Right atrium auricular region (tissue), 2 donors: ENCODE measurements at places on chromosomes 11 and 22. TPM values are rescaled to one million over a fixed set of nuclear protein-coding genes. Genes with fewer than 3 reads are reported as not detected.

The DEFB131B gene
- not detected for total RNA-seq

The PLEKHA7 gene
- 24.6 TPM for total RNA-seq

The SAA2 gene
- not detected for total RNA-seq

The PHETA2 gene
- 6.5 TPM for total RNA-seq

DNA sequence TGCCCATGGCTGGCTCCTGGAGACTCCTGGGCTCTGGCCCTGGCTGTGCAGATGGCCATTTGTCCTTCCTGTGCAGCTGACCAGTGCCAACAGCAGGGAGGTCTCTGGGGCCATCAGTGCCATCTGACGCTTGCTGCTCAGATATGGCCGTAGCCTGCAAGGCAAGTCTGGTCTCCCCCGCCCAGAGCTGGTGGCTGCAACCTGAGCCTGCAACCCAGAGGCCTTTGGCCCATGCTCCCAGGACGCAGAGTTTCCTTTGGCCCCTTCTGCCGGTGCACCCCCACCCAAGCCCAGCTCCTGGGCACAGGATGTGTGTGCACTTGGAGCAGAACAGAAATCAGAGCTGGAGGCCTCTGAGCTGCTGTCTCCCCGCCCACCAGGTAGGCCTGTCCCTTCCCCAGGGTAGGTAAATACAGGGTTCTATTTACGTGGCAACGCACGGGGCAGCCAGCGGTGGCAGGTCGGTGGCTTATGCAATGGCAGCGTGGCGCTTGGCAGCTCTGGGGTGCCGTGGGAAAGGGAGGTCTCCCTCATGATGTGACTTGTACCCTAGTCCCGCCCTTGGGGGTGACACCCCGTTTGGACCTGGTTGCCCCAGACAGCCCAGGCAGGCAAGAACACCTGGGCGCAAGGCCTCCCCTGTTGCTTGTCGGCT is 21.0 kb upstream of the MYEOV start:
- no peak overlapping the region for H3K27ac ChIP-seq
- no peaks in the 10 kb centered on the region for H3K36me3 ChIP-seq
- no peaks in the 10 kb centered on the region for H3K27me3 ChIP-seq
- peaks cover 11% of the 10 kb centered on the region for H3K4me1 ChIP-seq
- no peak for DNase-seq
- no peak overlapping the region for H3K4me3 ChIP-seq

GRCh38 chr11:65720211-65720934 is at the start of gene RNASEH2C:
Gene RNASEH2C (minus strand): TSS chr11:65720798. CDS start chr11:65720758, 40 bp downstream.
- H3K4me1 ChIP-seq = peaks cover 28% of the 10 kb centered on the region
- H3K36me3 ChIP-seq = peaks cover 42% of the 10 kb centered on the region
- DNase-seq = peak; percentile 78
- peak within 1 kb of the TSS; percentile 63 for H3K4me3 ChIP-seq
- no peaks in the 10 kb centered on the region for H3K27me3 ChIP-seq

DNA sequence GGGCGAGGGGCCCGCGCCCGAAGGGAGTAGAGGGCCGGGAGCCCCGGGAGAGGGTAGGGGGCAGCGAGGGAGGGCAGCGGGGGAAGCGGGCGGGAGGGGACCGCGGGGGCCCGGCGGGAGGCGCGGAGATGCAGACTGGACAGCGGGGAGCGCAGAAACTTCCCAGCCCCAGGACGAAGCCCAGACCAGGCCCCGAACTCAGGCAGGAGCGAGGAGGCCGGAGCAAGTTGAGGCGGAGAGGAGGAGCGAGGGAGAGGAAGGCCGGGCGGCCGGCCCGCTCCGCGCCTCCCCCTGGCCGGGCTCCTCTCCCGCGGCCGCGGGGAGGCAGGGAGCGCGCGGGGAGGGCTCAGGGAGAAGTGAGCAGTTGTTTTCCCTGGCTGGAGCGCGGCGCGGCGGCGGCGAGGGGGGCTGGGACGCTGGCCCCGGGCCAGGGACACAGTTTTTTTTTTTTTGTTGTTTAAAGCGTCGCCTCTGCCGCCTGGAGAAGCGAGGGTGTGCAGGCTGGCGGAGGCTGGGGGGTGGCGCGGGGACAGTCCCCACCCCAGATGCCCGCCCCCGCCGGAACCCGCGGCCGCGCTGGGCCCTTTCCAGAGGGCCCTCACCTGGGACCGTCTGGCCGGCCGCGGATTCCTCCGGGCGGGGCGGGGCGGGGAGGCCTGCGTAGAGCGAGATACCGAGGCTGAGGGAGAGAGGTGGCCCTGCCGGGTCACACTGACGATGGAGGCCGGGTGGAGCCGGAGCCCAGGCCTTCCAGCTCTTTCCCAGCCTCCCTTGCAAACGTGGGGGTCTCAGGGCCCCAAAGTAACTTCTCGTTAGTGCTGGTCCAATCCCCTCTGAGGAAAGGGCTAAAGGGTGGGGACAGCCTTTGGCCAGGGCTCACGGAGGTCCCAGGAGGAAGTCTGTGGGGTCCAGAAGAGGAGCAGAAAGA is at the start of gene LTBP3:
LTBP3 (minus strand) TSS at position 358 of the 928 bp plus-strand sequence. CDS start 400 bp downstream, outside the sequence.
- H3K4me3 ChIP-seq = peak within 1 kb of the TSS; percentile 70
- DNase-seq = peak; percentile 82
- peaks cover 69% of the 10 kb centered on the region for H3K4me1 ChIP-seq
- no peaks in the 10 kb centered on the region for H3K27me3 ChIP-seq
- H3K27ac ChIP-seq = peak within 1 kb of the TSS; percentile 98

DNA sequence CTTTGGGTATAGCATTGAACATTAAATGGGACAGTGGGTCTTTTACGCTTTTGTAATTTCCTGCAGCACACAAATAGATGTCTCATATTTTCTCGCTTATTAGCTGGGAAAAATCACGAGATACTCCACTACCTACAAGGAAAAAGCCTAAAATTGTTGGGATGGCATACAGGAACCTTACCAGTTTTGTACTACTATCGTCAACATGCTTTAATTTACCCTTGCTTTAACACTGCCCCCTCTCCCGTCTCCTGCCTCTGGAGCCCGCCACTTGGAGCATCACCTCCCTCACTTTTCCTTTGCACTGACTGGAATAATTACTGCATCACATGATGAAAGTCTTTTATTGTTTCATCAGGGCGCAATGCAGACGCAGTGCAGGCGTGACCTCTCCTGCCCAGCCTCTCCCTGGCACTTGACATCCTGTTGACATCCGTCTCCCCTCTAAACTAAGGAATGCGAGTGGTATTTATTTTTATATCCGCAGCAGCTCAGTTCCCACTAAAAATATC is 1.0 kb upstream of the FNBP4 start:
- peaks cover 32% of the 10 kb centered on the region for H3K4me1 ChIP-seq
- H3K27ac ChIP-seq = peak overlapping the region; percentile 99
- DNase-seq = peak; percentile 81
- H3K4me3 ChIP-seq = peak overlapping the region; percentile 35

GRCh38 chr11:33606762-33607161 is 93.9 kb downstream of the C11orf91 start:
- H3K4me3 ChIP-seq = no peak overlapping the region
- no peaks in the 10 kb centered on the region for H3K36me3 ChIP-seq
- DNase-seq = no peak
- H3K4me1 ChIP-seq = no peaks in the 10 kb centered on the region
- no peak overlapping the region for H3K27ac ChIP-seq
